ENCODE measurements at places on chromosomes 1 and 21.

DNA sequence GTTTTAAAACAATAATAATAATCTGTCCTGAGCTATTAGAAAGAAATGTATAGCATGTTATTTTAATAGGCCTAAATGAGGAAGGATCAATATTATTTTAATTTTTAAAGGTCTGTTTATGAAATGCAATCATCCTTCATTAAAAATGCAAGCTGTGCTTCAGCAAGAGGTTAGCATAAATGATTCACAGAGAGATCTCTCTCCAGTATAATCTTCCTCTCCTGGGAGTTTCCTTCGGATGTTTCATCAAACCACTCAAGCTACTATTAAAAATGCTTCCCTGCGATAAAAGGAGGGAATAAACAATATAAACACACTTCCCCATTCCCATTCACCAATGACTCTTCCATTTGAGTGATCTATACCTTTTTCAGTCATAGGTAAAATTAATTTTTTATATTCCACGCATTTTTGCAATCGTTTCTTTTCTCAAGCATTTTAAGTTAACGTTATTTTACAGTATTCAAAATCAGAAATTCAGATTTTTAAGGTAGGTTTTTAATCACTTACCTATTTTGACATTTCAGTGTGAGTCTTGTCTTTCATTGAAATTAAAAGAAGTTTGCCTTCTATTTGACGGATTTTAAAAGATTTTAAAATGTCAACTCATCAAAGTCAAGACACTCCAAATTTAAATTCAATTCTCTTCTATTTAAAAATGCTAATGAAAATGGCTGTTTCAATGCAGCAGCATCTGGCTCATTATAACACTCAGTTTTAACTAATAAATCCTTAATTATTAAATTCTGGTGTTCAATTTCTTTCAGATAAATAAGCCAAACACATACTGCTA, 64.3 kb downstream of the RERE start:
- DNase-seq = no peak

DNA sequence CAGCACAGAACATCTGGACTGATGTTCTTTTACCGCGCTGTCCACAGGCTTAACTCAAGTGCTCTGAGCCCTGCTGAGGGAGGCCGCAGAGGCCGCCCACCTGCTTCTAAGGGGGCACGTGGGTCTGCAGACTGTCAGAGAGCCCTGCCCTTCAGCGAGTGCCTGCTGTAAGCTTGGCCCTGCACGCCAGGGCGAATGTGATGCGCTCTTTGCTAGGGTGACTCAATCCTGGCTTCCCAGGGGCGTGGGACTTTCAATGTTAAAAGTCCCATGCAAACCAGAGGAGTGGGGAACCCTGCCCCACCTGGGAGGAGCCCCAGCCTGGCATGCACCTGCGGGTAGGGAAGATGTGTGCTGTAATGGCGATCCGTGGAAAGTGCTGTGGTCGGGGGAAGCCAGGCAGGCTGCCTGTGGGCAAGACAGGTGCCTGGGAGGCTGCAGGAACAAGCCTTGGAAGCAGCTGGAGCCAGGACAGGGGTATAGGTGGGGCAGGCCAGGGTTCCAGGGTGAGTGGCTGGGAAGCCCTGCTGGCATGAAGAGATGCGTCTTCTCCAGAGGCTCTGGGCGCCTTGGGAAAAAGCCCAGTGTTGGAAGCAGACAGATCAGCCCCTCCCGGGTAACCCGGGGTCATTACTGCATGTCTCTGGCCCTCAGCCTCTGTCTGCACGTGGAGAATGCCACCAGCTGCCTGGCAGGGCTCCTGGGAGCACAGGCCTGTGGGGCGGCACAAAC, 594 bp upstream of the PANK4 start:
- no peak for DNase-seq

DNA sequence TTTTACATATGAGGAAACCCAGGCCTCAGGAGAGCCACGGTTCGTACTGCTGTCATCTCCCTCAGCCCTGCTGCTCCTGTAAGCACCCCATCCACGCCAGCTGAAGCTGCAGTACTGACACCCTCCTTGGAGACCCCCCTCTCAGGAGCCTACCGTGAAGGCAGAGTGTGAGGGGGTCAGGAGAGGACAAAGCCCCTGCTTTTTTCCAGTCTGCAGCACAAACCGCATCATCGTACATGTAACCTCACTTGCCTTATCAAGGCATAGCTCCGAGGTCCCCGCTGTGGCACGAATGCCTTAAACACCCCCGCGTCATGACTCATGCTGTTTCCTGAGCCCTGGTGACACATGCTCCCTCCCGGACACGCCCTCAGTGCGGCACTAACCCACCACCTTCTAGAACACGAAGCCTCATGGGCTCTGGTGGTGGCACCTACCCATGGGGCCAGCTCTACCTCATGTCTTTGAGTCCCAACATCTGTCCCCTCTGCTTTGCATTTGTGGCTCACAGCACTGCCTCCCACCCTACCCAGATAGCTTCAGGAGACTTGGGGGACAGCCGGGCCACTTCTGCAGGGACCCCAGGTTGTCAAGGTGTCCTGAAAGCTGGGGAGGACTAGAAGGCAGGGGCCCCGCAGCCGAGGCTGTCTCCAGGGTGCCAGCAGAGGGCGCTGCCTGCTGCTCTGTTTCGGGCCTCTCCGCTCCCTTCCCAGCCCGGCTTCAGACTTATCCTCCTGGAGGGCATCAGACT, 4.9 kb downstream of the SH3BGRL3 start:
- no peak for DNase-seq

- DNase-seq = no peak
Observed at GRCh38 chr1:49351768-49352167, 575.1 kb upstream of the BEND5 start.

All from DMS 273 treated with DMSO at 0.1 percent for 48 hours (cell line).